Stimulated activated CD8-positive, alpha-beta memory T cell treated with anti-CD3 and anti-CD28 coated beads, Interleukin-2, amount 100 ng/mL, for 1 hour (primary cell): ENCODE measurements at places on chromosomes 7 and 10.

DNA sequence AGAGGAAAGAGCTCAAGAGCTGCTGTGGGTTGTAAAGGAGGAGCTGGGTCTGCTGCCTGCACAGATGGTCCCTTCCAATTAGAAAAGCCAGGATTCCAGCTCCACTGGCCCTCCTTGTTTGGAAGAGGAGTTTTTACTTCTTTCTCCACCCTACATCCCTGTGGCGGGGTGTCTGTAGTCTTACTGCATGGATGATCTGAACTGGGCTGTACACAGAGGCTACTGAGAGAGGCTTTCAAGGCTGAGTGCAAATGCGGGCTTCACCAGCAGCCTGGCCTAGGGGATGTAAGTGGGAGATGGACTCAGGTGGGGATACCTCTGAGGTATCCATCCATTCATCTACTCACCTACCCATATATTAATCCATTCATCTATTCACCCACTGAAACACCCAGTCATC, 7.1 kb upstream of the CXCL12 start:
- DNase-seq, result no peak

GRCh38 chr10:73827346-73828089, 16.1 kb upstream of the NDST2 start:
- no peak for DNase-seq

GRCh38 chr10:28201410-28202400, 101.2 kb downstream of the MPP7 start:
- no peak for DNase-seq

DNA sequence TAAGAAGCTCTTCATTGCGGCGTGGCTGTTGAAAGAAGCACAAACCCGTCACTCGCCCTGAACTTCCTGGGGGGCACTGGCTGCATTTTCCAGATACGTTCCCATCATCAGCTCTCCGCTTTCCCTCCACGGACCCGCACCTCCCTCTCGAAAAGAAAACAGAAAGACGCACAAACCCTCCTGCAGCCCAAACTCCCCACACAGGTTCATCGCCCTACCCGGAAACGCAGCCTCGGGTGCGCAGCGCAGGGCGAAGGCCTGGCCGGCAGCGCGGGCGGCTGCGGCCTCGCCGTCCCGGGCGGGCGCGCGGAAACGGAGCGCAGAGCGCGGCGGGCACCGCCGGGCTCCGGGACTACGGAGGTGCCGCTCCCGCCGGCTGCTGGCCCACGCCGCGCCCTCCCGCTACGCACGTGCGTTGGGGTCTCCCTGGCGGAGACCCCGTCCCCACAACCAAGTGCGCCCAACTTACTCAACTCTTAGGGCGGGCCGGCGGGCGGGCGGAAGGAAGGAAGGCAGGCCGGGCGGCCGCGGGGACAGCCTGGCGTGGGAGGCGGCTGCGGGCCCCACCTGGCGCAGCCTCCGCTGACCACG, 822 bp downstream of the ZNF800 start:
- DNase-seq, result no peak

DNA sequence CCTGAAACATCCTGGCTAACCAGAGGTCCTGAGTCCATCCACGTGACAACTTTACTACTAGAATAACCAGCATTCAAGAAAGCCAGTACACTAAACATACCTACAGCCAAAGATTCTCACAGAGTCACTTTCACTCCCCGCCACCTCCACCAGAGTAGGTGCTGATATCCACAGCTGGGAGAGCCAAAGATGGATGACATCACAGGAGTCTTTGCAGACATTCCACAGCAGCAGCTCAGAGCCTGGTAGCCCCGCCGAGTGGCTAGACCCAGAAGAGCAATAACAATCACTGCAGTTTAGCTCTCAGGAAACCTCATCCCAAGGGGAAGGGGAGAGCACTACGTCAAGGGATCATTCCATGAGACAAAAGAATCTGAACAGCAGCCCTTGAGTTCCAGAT, 13.5 kb upstream of the ADAM22 start:
- no peak for DNase-seq

- DNase-seq, result no peak
These were observed 21.1 kb upstream of the SH2D4B start for GRCh38 chr10:80516506-80517075.

DNA sequence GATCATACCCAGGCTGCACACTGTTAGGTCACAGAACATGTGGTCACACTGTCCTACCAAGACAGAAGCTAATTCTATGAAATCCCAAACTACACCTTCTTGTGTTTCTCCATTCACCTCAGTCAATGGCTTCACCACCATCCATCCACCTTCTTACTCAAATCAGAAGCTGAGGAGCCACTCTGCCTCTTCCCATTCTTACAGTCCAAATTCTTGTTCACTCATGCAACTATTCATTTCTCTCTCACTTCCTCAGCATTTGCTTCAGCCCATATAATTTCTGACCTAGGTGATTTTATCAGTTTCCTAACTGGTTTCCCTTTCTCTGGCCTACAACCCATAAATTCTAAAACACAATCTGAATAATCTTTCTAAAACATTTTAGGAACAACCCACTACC, 229.2 kb downstream of the LRRN3 start:
- no peak for DNase-seq

DNA sequence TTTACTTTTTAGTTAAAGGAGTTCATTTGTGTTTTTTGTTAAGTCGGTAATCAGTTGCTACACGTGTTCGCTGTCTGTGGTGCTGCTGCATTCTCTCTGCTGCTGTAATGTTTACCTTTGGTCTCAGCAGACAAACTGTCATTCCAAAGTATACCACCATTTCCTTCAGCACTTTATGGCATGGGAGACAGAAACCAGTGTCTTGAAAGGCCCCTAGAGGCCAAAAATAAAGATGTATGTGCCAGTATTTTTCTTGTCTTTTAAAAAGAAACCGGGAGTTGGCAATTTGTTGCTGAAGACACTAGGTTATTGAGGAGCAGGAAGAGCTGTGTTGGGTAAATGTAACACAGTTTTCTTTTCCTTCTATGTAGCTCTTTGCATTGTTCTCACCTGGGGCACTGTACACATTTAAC, 24.1 kb downstream of the ZNF92 start:
- no peak for DNase-seq

DNA sequence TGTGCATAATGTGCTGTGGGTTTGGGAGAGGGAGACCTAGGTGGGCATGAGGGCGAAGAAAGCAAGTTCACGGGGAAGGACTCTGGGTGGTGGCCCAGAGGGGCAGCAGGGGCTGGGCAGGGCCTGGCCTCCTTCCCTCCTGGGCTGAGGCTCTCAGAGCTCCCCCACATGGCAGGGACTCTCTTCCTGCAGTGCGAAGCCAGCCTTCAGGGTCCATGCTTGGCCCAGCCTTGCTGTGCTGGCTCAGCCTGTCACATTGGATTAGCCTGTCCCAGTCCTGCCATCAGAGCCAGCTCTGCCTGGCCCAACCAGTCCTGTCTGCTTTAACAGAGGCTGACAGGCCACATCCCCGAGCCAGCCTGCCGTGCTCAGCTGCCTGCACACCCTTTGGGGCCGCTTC, 20.4 kb upstream of the ZNF488 start:
- DNase-seq, result no peak

DNA sequence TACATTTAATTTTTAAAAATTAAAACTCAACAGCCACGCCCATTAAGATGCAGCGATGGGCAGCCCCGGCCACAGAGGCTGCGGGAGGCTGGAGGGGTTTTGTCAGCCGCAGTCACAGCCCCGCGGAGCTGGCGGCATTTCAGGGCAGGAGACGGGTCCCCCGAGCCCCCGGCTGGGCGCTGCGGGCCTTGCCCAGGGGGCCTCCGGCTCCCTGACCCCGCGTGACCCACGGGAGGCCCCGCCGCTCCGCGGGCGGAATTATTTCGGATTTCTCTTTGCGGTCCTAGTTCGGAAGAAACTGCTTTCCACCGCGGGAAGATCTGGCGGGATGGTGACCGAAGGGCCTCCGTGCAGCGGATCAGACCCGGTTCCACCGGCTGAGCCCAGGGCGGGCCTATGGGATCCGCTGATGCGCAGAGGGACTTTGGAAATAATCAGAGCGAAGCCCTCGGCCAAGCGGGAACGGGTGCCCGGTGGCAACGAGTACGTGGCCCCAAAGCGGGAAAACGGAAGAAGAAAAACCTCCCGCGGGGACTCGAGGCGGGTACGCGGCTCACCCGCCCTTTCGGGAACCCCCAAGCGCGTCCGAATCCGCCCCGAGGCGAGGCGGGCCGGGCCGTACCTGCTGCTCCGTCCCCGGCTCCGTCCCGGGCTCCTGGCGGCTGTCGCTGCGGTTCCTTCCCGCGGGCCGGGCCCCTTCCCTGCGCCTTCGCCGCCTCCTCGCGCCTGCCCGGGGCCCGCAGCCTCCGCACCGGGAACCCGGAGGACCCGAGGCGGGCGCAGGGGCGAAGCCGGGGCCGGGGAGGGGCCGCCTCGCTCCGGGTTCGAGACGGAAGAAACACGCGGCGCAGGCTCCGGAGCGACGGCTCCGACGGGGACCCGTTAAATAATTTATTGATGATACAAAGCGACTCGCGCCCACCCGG, 1.7 kb downstream of the NKX6-2 start:
- DNase-seq, result no peak

DNA sequence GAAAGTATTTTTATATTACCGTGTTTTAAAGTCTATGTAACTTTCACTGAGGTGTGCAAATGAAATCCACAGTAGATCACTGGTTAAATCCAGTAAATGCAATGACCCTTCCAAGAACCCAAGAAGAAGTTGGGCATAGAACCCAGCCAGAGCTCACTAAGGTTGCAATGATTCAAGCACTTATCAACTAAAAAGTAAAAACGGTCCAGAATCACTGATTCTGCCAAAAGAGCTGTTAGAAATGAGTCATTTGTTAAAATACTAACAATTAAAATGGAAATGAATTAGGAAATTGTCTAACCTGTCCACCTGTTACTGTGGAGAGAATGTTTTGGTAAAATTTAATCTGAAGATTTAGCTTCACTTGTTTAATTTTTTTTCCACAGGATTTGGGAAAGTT, 74.4 kb downstream of the ANK3 start:
- DNase-seq, result no peak

DNA sequence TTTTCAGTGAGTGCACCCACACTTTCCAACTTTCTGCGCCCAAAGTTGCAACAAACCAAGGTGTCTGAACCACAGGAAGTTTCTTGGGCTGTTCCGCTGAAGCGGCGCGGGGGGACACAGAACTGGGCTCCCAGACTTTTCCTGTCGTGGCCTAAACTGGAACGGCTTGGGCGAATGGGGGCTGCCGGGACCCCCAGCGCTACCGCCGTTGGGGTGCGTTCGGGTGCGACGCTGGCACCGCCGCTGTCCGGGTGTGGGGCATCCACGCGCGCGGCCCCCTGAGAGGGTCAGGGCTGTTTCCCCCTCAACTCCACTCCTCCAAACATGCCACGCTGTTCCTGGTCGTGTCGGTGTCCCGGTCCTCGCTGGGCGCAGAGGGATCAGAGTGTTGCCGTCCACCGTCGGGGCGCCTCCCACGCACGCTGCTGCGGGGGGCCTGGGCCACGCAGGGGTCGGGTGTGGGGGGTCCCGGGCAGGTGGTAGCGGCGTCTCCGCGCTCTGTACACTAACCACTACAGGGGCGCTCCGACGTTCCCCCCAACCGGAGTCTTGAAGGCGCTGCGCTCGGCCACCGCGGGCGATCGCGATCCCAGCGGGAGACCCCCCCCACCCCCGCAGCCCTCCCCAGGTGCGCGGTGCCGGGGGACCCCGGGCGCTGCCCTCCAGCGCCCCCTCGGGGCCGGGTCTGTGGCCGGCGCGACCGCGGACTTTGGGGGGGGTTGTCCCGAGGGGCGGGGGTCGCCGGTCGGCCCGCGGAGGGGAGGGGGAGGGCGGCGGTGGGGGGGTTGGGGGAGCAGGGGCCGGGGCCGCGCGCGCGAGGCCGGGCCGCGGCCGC, 2.2 kb upstream of the CUX1 start:
- no peak for DNase-seq

DNA sequence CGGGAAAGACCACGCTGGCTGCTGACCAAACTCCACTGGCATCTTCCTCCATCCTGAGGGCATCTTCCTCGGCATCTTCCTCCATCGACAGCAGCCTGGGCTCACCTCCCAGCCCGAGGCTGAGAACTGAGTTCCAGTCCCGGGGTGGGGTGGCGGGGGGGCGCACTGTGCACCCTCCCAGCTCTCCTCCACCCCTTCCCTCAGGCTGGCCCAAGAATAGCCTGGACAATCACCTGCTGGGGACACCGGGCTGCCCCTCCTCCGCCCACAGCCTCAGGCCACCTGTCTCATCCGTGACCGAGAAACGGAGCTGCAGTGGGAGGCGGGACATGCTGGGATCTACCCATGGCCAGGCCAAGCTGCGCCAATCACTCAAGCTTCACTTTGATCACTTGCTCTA, 37.2 kb downstream of the DIP2C start:
- no peak for DNase-seq

- DNase-seq, result no peak
These were observed 667.6 kb upstream of the FOXK1 start for GRCh38 chr7:4014346-4015050.

DNA sequence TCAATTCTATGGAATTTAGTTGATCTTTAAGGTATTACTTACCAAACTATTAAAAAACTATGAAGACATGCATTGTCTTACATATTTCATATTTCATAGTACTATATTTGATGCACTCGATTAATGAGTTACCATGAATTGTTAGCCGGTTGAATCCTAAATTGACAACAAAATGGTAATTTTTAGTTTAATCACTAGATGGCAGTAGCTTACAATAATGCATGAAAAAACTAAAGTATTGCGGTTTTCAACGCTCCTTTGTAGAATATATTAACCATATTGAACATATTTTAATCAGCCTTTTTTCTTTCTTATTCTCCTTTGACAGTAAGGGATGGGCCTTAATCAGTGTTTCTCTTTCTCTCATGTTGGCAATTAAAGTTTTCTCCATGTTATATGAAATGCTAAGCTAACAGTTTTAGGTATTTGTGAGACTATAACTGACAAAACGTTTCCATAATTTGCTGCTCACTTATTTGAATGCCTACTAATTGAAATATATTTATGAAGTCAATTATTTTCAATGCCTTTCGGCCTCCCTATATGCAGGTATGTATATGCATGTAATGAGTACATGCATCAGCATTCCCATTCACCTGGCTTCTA, 48.5 kb upstream of the ARL4A start:
- no peak for DNase-seq

GRCh38 chr7:97844036-97844435, 28.2 kb downstream of the ASNS start:
- DNase-seq, result no peak

GRCh38 chr7:44983742-44984477, 5.1 kb upstream of the MYO1G start:
- no peak for DNase-seq

- peak; percentile 18 for DNase-seq
These were observed 738 bp downstream of the VPS26A start for GRCh38 chr10:69124563-69125268.
